ENCODE measurements at places on chromosomes 3 and 15. TPM values are rescaled to one million over a fixed set of nuclear protein-coding genes. Genes with fewer than 3 reads are reported as not detected.
A peak's percentile ranks its signal among the peaks of the same experiment; 100 is the strongest.

- no peak for ATAC-seq
These were observed 3.3 kb upstream of the STT3B start for GRCh38 chr3:31529421-31529820.

DNA sequence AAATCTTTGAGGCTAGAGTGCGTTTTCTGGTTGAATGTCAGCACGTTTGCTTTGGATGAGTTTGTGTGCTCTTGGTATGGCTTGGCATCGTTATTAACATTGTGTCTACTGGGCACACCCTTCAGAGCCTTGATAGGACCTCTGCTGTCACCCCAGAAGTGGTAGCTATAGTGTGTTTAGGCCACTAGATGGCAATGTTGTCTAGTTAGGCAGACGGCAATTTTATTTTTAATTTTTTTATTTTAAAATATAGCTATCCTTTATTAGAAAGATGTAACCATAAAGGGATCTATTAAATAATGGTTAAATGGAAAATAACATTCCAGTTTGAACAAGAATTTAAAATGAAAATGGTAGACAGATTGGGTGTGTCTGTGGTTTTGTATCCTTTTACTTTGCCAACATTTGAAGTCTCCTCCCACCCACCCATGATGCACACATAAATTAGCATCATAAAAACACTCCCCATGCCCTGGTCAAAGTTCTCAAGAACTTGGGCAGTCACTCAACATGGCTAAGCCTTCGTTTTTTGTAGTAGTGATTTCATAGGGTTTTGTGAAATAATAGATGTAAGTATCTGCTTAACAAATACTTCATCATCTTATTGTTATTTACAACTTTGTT is 200.7 kb downstream of the KCNH8 start:
- ATAC-seq, result peak; percentile 68

The HDC gene
- total RNA-seq, result 0.32 TPM

DNA sequence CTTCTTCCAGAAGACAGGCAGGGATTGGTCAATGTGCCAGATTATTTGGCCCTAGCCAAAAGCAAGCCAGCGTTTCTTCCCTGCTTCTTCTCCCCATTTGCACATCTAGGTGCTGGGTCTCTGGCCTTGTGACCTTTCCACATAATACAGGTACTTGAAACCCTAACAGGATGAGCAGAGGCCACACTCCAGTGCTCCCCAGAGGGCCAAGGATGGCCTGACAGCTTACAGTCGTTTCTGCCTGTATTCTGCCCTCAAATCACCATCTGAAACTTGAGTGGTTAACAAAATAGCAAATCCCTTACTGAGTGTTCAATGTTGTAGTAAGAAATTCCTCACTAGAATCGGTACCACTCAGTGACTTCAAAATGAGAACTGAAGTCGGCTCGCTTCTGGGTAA is 29.1 kb downstream of the MKRN2 start:
- ATAC-seq, result no peak

DNA sequence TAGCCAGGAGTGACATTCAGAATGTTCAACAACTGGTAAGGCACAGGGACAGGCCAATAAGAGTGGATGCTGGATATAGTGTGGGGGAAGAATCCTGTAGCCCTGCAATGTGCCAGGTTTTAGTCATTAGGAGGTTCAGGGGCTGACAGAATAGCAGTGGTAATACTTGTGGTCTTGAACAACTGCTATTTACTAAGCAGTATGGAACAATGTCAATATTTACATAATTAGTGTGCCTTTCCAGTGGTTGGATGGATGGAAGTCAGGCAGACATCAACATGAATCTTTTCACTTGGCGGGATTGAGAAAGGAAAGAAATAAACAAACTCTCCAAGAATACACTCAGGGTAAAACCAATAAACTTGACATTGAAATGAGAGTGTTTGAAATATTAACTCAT is 55.1 kb downstream of the OTOL1 start:
- no peak for ATAC-seq

- ATAC-seq, result no peak
These were observed 68.9 kb upstream of the TNFSF10 start for GRCh38 chr3:172591876-172592771.

The STT3B gene
- total RNA-seq, result 67.0 TPM

All from esophagus mucosa (tissue), 1 donor.